Stimulated activated CD4-positive, alpha-beta T cell treated with anti-CD3 and anti-CD28 coated beads, Interleukin-1b, Interleukin-23, amount 100 ng/mL, for 24 hours (primary cell): ENCODE measurements at places on chromosomes 2 and 18.

DNA sequence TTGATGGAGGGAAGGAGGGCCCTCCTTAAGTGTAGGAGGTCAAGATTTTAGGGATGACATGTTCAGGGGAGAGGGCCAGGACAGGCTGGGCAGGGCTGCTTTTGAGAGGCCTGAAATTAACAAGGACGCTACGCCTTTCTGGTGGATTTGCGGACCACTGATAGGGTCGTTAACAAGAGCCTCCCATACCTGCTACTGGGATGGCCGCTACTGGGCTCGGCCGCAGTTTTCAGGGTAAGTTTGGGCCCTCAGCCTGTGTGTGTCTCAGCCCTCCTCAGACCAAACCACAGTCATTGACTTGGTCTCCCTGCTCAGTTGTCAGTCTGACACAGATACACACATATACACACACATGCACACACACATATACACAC, 180.9 kb downstream of the SMAD2 start:
- DNase-seq, result no peak

DNA sequence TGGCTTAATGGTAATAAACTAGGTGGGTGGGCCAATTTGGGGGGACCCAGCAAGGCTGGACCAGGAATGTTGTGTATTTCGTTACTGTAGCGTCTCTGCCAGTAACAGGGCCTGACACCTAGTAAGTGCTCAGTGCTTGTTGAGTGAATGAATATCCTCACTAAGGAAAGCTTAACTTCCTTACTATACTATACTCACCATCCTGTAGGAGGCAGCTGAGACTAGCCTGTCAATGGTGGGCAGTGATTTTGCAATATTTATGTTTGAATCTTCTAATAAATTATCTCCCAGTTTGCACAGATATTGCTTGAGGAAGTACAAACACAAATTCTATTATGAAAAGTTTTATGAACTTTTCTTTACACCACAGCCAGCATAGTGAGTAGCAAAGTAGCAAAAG, 370.7 kb upstream of the SYT4 start:
- DNase-seq, result no peak

DNA sequence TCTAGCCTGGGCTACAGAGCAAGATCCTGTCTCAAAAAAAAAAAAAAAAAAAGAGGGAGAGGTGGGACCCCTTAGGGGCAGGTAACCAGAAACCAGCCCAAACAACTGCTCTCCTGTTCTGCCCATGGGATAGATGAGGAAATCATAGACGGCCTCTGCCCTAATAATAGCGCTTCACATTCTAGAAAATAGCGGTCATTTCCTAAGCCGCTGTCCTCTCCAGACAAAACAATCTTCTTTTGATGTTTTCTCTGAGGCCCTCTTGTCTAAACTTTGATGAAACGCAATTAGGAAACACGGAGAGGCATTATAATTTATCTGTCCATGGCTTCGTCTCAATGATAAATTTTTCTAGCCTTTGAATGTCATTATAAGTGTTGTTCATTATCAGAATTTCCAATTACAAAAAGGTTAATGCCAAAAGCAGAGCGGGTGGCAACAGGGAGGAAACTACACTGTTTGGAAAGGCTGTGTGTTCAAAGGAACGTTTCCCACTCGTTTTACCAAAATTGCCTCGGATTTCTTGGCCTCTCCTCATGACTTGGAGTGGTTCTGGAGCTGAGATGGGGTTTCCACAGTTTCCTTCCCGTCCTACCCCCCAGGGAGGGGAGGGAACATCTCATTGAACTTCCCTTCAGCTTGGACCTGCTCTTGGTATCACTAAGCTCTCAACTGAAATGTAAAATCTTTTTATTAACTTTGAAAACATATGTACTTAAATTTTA, 151.6 kb upstream of the ZNF236 start:
- DNase-seq, result no peak

GRCh38 chr18:52588931-52589330, 248.9 kb downstream of the DCC start:
- DNase-seq, result no peak

DNA sequence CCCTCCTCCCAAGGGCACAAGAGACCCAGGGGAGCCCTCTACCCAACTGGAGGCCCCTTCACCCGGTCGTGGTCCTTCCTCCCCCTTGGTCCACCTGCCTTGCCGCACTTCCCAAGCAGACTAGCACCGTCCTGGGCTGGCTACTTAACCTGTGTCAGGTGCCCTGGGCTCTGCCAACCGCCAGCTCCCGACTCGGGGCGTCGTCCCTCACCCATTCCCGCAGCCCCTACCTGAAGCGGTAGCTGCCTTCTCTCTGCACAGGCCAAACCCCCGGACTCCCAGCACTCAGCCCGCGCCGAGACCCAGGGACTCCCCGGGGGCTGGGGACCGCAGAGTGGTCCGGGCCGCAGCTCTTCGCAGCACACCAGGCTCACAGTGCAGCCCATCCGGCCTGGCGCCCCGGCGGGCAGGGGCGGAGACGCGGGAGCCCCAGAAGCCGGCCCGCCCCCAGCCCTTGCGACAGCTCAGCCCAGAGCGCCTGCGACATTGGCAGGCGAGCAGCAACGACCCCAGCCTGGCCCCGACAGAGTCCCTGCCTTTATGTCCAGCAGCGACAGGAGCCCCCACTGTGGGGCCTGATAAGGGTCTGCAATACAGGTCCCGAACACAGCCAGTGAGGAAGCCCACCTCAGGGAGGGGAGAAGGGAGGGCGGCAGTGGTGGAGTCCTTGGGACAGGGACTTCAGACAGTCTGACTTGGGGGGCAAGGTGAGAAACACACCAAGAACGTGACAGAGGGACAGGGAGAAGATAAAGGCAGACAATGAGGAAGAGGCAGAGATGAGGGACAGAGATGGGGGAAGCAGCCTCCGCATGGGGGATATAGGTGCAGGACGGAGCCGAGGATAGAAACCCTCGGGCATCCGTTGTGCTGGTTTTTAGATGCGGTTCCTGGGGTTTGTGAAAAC, 31.0 kb upstream of the TNS1 start:
- DNase-seq, result no peak
